HCEC 1CT (cell line): ENCODE measurements at places on chromosomes 6 and 20.

DNA sequence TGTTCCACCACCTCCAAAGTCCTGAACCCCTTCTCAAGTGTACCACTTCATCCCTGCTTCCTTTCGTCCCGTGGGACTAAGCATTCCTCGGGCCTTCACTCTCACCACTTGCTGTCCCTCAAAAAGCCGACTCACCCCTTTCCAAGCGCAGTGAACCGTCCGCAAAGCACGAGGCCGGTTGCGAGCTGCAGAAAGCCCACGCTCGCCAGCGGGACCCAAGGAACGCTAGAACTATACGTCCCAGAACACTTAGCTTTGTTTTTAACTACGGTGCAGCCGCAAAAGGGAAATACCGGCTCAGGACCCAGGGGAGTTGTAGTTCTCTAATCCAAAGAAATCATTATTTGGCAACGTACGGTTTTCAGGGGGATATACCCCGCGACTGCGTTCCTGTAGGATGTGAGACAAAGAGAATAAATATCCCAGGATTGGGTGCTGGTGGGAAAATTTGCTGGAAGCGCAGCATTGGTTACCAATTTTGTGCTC lies 416 bp upstream of the POLR1H start:
- DNase-seq, result no peak

- DNase-seq, result no peak
Measured at GRCh38 chr20:47735412-47736400, 49.6 kb downstream of the SULF2 start.

- no peak for DNase-seq
Measured at GRCh38 chr6:88958842-88959241, 4.6 kb downstream of the RNGTT start.

GRCh38 chr20:10581823-10582222 lies 92.0 kb downstream of the JAG1 start:
- DNase-seq, result peak; percentile 72

GRCh38 chr6:73585566-73586415 lies 65.0 kb upstream of the EEF1A1 start:
- peak; percentile 81 for DNase-seq

GRCh38 chr6:150905769-150906168 lies 40.3 kb downstream of the MTHFD1L start:
- no peak for DNase-seq

- no peak for DNase-seq
Measured at GRCh38 chr6:49966334-49966733, 2.4 kb upstream of the DEFB114 start.

DNA sequence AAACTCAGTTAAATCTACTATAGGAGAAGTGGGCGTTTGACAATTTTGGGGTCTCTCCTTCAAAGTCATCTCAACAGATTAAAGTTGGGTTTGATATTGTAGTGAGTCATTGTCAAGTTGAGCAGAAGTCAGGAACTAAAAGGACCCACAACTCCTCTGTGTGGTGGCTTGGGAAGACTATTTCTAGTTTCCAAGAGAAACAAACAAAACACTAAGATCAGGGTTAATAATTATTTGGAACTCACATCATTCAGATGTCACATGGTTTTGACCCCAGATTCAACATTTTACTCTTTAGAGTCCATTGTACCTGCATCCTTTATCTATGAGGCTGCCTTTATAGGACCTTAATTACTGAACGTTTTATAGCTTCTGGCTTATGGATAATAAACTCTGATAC lies 45.3 kb upstream of the TINAG start:
- no peak for DNase-seq

- DNase-seq, result no peak
Measured at GRCh38 chr20:8133310-8133768, 1.3 kb downstream of the PLCB1 start.

GRCh38 chr20:53643031-53643832 lies 49.6 kb upstream of the ZNF217 start:
- DNase-seq, result peak; percentile 82

- DNase-seq, result no peak
Measured at GRCh38 chr6:98384334-98384733, 450.0 kb upstream of the POU3F2 start.

DNA sequence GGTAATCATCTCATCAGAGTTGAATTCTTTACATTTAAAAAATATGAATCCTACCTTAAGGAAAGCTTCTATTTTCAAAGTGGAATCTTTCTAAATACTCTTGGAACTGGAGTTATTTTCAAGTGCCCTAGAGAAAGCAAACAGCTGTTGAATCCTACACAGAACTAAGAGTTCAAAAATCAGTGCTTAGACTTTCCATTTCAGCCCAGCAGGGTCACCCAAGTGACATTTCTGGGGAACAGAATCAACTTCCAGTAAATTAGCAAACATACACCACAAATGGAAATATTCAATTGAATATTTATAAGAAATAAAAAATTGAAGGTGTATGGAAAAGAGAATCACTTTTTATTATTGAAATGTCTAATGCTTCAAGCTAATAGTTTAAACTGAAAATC lies 427.7 kb upstream of the NOX3 start:
- DNase-seq, result no peak

- no peak for DNase-seq
Measured at GRCh38 chr6:50591135-50591534, 122.2 kb upstream of the TFAP2D start.

- no peak for DNase-seq
Measured at GRCh38 chr6:35304299-35304698, 6.7 kb downstream of the DEF6 start.

GRCh38 chr6:25713824-25714223 lies 40.7 kb upstream of the SLC17A4 start:
- DNase-seq, result peak; percentile 3

DNA sequence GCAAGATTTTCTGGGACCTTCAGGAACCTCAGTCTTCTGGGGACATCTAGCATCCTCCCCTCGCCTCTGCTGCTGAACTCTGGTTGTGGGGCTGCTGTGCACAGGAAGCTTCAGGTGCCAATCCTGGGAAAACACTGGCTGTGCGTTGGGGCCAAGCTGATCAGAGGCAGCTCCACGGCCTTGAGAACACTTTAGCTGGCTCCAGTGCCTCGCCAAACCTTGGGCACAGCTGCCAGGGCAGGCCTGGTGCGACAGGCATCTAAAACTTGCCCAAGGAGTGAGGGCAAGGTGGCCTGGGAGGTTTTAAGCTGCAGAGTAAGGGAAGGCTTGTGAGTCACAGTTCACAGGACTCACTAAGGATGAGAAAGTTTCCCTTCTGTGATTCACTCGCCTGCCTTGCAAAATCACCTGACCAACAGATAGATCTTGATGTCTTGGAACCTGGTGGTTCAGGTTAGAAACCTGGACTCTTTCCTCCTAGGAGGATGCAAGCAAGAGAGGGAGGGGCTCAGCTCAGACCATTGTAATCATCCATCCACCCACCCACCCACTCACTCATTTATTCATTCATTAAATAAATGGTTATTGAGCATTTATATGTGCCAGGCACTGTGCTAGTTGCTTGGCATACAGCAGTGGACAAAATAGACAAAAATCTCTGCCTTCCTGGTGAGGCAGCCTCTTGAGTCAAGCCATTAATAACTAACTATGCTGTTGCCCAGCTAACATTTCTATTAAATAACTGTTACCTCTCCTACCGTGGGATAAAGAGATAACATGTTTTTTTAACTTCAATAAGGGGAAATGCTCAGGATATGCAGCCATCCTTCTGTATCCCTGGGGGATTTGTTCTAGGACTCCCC lies 2.5 kb upstream of the SPATS1 start:
- DNase-seq, result peak; percentile 48

DNA sequence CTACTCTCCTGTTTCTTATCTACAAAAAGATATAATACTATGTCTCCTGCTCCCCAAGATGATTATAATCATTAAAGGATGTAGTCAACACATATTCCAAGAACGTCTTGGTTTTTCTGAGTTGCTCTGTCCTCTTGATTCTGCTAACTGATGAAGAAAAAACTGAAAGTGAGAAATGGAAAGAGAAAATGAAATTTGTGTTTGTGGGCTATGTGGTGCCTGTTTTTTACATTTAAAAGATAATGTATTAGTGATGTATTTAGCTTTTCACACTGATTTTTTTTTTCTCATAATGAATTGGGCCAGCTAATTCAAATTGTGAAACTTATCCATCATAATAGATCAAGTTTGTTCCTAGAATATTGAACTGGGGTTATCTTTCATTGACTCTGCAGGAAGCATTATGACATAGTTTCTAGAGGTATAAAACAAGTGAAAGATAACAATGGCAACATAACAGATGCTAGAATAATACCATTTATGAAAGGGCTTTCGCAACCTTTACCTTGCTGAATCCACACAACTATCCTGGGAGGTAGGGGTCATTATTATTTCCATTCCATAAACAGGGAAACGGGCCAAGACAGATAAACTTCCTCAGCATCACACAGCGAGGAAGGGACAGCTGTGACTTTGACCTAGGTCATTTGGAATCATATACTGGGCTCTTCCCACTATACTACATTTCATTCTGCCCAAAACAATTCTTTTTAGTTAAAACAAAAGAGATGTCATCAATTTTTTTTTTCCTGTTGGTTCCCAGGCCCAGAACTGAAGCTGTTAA lies 336.7 kb downstream of the GJA1 start:
- no peak for DNase-seq

DNA sequence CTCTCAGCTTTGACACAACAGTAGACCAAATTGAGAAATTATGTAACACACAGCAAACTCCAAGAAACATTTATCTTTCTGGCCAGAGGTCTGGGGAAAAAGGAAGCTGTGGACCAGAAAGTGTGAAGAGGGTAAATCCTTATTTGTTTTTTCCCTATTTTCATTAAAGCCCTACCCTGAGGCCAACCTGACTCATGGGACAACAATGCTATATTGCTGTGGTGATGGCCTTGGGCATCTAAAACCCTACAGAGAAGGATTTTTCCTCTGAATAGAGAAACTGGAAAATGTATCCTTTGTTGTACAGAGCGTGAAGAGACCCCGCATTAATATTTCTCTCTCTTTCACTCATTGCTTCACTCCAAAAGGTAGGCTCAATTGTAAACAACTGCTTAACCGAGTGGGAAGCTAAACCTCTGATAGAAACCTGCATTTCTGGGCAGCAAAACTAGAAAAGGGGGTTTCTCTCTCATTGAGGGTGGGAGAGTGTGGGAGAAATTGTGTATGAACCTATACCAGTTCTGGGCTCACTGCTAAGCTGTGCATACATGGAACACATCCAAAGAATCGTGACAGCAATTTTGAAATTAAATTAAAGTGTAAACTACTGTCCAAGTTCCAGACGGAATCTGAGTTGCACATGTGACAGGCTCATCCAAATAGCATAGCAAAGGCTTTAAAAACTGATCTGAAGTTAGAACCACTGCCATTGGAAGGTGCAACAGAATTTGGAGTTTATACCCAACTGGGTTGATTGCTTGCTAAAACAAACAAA lies 175.5 kb downstream of the CLVS2 start:
- DNase-seq, result no peak

- DNase-seq, result no peak
Measured at GRCh38 chr6:21937466-21937865, 343.9 kb downstream of the SOX4 start.

DNA sequence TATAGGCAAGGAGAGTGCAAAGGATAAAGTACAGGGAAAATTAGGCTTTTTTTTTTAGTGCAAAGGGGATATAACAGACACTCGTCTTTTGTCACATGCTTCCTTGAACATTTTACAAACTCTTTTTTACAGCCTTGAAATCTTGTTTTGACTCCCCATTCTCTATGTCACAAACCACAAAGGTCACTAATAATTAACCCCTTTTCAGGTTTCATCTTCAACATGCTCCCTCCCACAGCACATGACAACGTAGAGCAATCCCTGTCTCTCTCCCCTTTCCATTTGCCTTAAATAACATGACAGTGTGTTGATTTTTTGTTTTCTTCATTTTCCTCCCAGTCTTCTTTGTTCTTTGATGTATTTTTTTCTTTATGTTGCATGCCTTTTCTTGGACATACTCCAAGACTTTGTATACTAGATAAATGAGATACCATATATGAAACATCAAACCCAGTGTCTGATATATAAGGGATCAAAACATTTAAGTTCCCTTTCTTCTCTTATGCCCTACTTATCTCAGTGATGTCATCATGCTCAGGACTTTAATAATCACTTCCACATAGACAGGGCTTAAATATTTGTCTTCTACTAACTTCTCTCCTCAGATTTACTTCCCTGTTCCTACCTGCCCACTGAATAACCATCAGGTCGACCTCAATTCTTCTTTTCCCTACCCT lies 378.7 kb upstream of the HSF2 start:
- no peak for DNase-seq

DNA sequence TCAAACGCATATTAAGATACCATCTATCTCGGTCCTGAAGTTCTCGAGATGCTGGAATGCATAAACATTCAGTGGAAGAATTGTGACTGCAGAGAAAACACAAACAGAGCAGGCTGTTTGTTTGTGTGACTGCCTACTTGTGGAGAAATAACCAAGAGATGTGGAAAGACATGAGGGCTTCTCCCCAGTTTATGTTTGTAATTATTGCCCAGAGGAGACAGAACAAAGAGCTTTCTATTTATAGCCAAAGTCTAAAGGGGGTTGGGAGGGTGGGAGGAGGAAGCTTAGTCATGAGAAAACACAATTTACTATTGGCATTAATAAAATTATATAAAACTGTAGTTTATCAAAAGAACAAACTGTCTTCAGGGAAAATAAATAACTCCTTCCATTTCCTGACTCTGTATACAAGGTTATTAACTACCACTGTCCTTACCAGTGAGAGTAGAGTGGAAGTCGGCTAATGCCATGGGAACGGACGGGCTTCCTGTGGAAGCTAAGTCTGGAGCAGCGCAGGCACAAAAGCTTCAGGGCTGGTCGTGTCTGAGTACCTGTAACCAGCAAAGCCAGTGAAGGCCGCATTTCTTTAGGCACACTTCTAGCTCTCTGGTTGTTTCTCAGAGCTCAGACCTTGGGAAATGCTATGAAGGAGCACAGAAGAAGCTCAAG lies 200.2 kb upstream of the SUPT3H start:
- peak; percentile 13 for DNase-seq

DNA sequence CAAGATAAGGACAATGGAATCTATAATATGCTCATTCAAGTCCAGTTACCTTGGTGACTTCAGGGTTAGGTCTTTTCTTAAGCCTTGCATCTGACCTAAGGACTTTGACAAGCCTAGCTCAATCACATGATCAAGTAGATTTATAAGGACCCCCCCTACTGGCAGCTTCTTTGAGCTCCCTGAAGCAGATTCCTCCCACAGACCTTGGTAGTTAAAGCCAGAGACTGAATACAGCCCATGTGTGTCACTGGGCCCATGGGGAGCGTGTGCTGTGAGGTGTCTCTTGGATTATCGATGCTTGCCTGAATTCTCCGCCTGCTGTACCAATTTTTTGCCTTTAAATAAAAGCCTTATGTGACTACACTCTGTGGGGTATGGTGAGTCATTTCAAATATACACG lies 372.7 kb upstream of the RGS17 start:
- DNase-seq, result peak; percentile 19
